ENCODE measurements at places on chromosomes 2 and 18.
A peak's percentile ranks its signal among the peaks of the same experiment; 100 is the strongest.

DNA sequence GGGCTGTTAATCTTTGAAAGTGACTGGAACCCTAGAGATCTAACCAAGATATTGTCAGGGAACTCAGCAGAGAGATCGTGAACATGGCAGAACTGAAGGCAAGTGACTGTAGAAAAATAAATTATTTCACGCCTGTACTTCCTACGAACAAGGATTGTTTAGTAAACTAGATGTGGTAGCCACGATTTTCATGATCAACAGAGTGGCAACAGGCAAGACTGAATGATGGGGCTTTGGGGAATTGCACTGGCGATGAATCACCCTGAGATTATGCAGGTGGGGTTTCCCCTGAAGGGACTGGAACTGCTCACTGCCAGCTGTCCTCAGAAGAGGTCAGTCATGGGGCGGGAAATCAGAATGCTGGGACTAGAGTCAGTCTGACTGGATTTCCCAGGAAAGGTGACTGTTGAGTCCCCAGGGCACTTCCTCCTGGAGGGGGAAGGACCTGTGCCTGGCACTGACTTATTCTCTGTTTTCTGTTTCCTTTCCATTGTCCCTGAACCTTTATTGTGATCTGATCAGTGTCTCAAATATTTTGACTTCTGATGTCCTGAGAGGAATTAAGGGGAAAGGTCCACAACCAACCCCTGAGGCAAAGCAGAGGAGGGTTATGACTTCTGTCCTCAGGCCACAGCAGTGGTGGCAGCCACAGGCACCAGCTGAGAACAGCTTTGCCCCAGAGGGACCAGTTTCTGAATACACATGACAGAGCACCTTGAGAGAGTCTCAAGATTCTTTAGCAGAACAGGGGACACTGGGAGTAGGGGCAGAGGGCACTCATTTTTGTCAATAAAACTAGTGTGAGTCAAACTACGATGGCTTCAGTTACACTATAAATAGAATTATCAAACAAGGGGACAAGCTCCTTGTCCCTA lies 70.0 kb downstream of the NAB1 start:
- DNase-seq: no peak

GRCh38 chr2:120735746-120736170 lies at the start of gene GLI2:
TSS of gene GLI2 (plus strand) at chr2:120735868. CDS start at chr2:120797321, 61,453 bp downstream.
- DNase-seq: peak; percentile 88

- no peak for DNase-seq
Measured at GRCh38 chr18:36582988-36583745, 245.6 kb downstream of the TPGS2 start.

- DNase-seq: no peak
Measured at GRCh38 chr2:151983221-151983620, 115.6 kb downstream of the CACNB4 start.

DNA sequence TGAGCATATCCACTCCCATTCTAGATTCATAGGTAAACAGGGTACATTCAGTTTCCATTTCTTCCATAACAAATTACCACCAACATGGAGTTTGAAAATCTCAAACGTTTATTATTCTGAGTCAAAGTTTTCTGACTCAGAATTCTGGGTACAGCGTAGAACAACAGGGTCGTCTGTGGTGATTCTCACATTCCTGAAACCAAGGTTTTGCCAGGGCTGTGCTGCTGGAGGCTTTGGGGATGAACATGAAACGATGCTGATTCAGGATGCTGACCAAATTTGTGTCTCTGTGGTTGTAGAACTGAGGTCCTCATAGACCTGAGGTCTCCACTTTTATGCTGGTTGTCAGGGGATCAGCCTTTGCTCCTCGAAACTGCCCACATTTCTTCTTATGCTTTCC lies 255.7 kb downstream of the DSEL start:
- DNase-seq: no peak

GRCh38 chr2:1891147-1891546 lies 146.8 kb upstream of the PXDN start:
- peak; percentile 40 for DNase-seq

DNA sequence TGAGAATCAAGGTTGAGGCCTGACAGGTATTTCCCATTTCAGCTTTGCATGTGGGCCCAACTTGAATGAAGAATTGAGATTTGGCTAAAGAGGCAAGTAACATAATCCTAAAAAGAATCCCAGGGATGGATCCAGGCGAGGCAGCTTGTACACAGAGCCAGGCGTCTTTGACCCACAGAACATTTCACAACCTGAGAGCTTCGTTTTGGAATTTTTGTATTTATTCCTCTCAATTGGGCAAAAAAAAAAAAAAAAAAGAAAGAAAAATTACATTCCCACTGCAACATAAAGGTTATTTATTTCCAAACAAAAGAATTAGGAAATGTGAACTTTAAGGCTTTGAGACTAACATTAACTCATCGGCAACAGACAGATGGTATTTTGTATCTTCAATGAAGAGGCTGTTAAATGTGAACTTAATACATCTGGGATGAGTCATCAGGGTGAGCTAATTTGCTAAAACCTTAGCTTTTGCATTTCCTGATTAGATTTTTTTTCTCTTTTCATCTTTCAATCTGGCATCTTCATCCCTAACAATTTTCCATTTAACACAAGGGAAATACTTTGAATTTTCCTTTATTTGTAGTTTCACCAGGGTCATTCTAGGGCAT lies 478.5 kb upstream of the TNP1 start:
- no peak for DNase-seq

DNA sequence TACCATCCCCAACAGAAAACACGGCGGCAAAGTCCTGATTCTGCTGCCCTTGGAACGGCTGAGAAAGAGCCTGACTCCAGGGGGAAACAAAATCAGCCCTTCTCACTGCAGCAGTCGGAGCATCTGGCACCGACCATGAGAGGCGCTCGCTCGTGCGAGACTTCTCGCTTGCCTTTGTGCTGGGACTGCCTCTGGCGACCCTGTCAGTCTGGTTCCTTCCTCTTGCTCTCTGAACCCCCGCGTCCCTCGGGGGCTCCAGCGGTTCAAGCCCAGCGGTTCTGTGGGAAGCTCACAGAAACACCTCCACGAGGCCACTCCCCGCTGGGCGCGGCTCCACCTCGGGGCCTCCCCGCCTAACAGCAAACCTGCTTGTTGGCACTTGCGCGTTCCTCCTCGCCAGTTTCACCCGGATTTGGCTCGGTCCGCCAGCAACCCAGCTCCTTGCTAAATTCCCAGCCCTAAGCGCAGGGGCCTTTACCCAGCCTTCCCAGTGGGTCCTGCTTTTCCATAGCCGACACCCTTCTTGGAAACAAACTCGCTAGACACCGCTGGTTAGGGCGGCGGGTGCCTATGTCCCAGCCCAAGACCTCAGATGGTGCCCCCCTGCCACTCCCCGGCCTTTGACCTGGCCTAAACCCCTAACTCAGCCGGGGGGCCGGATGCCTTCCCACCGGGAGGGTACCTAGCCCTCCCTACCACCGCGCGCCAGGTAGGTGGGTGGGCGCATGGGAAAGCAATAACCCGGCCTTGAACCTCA lies 2.2 kb downstream of the RND3 start:
- peak; percentile 82 for DNase-seq

GRCh38 chr2:127679680-127680361 lies 4.5 kb upstream of the LIMS2 start:
- DNase-seq: no peak

- peak; percentile 13 for DNase-seq
Measured at GRCh38 chr2:160207804-160208654, 8.0 kb upstream of the ITGB6 start.

GRCh38 chr2:174777347-174778084 lies 13.2 kb upstream of the CHRNA1 start:
- no peak for DNase-seq

DNA sequence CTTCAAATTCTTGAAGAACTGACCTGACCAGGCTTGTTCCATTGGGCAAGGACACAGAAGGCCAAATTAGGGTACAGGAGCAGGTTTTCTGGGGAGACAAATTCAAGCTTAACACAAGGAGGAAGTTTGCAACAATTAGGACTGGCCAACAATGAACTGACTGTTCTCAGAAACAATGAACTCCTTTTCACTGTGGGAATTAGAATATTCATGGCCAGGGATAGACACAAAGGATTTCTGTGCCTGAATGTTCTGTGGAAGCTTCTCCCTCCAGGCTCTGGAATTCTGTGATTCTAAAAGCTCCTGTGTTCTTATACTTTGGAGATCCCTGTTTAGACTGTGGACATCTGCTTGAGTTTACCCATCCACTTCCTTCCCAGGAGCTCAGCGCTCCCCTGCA lies 15.2 kb downstream of the SMYD1 start:
- DNase-seq: no peak

DNA sequence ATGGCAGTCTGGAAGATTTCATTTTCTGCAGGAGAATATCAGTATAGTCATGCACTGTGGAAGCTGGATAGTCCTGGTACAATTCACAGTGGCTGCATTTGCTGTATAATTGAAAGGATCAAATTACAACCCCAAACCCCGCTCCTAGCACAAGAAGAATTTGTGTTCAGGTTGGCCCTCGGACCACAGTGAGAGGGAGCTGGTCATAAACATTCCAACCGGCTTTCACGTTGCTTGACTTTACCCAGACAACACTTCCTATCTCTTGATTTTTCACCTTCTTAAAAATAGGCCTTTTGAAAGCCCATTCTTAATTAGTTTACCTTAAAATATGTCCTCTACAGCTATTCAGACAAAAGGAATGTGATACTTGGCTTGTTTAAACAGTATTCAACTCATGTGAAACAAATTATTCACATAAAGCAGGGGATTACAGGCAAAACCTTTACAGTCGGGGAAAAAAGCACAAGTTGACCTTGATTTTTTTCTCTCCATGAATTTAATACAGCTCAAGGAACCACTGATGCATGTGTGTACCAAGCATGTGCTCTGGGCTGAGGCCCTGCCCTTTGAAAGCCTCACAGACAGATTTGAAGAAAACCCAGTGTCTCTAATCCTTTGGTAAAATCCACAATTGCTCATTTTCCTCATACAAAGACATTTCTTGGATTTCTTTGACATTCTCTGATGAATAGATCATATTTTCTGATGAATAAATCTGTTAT lies 143.0 kb upstream of the SOX11 start:
- DNase-seq: no peak

DNA sequence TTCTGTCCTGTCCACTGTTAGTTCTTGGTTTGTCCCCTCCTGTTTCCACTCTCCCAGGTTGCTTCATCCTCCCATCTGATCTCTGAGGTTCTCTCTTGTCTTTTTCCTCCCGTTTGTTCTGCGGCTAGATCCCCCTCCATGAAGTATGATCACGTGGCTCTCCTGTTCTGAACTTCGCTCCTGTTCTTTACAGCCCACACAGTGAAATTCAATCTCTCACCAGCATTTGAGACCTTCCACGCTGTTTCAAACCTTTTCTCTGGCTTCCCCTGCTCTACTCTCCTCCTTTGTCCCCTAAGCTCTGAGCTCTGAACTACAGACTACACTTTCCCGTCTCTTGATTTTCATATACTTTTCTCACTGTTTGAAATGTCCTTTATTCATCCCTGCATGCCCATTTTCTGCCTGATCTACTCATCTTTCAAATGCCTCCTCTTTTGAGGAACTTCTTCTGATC lies 83.5 kb downstream of the OSBPL6 start:
- no peak for DNase-seq

GRCh38 chr2:191350826-191351225 lies 105.6 kb downstream of the MYO1B start:
- no peak for DNase-seq

DNA sequence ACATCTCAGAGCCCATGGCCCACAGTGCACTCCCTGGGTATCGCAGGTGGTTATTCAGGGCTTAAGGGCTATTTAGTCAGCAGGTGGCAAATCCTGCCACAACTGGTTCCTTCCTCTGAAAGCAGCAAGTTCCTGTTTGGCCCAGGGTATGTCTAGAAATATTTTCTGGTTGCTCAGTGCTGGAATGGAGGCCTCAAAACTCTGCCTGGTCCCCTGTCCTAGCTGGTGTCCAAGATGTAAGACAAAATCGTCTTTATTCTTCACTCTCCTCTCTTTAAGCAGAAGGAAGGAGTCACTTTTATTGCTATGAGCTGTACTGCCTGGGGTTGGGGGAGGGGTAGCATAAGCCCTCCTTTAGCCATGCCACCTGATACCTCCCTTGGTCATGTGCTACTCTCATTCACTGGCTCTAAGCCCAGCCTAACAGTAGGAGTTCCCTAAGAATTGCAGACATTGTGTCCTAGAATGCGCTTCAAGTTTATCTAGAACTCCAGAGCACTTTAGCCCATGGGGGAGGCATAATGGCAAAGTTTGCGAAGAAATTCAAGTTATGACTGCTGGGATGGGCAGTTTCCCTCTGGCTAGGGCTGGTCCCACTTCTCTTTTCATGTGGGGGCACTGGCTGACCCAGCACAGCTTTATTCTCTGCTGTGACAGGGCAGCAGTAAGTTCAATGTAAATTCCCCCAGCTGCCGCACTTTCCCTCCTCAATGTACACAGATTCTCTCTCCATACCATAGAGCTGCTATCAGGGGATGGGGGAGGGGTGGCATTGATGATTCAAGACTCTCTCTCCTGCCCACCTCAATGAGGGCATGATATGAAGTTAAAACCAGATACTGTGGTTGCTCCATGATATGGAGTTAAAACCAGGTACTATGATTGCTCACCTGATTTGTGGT lies 27.1 kb upstream of the CWC22 start:
- peak; percentile 46 for DNase-seq

GRCh38 chr2:224072541-224073188 lies 33.6 kb upstream of the SERPINE2 start:
- DNase-seq: no peak

GRCh38 chr2:118812552-118812951 lies 34.9 kb downstream of the EN1 start:
- no peak for DNase-seq

- DNase-seq: peak; percentile 72
Measured at GRCh38 chr2:20350041-20350712, 467 bp downstream of the PUM2 start.

DNA sequence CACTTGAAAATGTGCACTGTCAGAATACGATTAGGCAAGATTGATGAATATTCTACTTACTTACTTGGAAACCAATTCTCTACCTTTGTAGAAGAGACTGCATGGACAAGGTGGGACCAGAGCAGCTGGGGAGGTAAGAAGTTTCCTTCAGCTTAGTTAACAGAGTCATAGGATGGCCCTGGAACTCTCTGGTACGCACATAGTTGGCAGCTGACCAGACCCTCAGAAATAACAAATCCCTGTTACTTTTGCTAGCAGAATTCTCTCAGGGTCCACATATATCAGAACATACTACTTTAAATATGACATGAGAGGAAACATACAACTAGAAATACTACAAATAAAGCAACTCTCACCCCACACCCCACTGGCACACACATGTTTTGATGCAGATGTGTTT lies 24.8 kb upstream of the STAT1 start:
- no peak for DNase-seq

DNA sequence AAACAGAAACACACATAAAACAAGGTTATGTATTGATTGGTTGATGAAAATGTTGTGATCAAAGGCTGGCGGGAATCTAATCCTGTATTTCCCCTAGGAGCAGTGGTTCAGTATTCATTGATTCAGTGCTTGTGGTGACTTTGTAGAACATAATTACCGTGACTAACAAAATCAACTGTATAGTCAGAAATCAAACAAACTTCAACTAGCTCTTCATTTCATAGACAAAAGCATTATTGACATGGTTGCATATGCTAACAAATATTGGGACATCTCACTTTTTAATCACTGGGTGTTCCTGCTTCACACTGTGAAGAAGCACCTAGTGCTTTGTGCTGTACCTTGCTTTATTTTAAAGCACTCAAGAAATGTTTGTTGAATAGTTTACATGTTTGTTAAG lies 41.4 kb downstream of the USP14 start:
- no peak for DNase-seq

GRCh38 chr2:55027226-55027625 lies 23.0 kb downstream of the RTN4 start:
- DNase-seq: no peak

- no peak for DNase-seq
Measured at GRCh38 chr2:213129311-213129710, 22.1 kb downstream of the IKZF2 start.

GRCh38 chr2:208077276-208077675 lies 47.0 kb downstream of the CRYGD start:
- DNase-seq: no peak
